Posterior vena cava (tissue), 2 donors: ENCODE measurements at places on chromosomes 1 and 21.

GRCh38 chr21:42392731-42393442 lies 3.0 kb downstream of the TMPRSS3 start:
- DNase-seq = peak; percentile 29

- DNase-seq = peak; percentile 92
Measured at GRCh38 chr1:150548632-150549495, at the start of gene ADAMTSL4. ADAMTSL4 (plus strand) TSS chr1:150549408; CDS start chr1:150552289, 2,881 bp downstream.

DNA sequence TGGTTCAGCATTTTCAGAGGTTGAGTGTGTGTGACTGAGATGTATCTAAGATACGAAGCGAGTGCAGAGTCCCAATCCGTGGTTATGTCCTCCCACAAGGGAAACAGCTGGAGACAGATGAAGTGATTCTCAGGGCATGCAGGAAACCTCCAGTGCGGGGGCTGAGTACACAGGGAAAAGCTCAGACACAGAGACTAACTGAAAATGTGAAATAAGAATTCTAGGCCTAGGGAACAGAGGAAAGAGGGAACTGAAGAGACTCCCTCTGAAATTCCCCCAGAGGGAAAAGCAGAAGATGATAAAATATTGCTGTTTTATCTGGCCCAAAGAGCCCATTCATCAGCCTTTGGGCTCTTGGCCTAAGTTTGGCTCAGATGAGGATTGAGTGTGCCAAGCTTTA lies 116.8 kb downstream of the LRRC53 start:
- no peak for DNase-seq

GRCh38 chr1:48761986-48762385 lies 14.7 kb downstream of the BEND5 start:
- DNase-seq = no peak

DNA sequence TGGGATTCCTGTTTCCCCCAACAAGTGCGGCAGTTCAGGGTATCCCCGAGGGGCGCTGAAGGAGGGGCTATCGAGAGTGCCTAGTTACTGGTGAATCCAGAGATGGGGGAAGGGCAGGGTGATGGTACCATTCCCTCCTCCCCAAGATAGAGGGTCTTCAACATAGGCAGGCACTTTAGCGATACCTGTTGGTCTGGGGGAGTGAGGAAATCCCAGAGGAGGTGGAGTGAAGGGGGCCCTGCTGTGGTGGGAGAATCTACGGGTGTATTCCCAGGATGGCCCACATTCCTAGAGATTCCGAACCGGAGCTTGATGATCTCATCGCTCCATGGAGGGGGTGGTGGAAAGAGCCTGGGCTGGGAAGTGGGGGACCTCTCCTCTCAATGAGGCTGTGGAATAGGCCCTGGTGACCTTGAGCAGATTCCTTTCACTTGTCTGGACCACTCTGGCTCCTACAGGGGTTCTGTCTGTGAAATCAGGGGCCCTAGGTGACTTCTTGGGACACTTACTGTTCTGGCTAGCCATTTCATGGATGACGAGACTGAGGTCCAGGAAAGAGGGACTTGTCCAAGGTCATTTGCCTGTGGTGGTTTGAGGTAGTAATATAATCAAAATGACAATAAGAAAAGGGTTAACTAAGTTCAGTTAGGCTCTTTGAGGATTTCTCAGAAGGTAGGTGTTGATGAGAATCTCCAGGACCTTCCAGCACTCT lies 52.7 kb upstream of the SYNC start:
- no peak for DNase-seq

DNA sequence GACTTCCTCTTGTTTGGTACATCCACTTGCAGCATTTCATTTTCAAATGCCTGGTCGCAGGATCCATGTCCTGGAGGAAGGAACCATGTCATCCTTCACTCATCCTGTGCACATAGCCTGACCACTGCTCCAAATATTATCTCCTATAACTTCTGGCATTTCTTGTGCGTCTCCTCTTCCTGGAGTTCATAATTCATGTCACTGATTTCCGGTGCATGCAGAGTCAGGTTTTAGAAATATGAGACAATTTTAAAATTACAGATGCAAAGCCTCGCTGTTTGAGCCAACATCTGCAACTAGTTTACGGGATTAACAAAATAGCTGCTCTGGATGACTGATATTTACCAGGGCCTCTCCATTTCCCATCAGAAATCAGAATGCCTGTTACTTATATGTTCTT lies 268.1 kb downstream of the DNM3 start:
- no peak for DNase-seq

GRCh38 chr1:177941976-177942375 lies 27.9 kb downstream of the SEC16B start:
- DNase-seq = no peak

DNA sequence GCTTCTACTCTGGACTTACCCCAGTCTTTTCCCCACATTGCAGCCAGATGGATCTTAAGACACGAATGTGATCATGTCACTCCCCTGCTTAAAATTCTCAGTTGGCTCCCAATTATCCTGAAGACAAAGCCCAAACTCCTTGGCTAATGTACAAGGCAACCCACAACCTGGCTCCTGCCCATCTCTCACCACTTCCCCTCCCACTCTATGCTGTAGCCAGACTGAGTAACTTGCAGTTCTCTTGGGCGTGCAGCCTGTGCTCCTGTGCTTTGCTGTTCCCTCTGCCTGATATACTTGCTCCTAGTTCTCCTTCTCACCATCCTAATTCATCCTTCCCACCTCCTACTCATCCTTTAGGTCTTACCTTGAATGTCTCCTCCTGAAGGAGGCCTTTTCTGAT lies 56.2 kb downstream of the LGR6 start:
- DNase-seq = peak; percentile 23

DNA sequence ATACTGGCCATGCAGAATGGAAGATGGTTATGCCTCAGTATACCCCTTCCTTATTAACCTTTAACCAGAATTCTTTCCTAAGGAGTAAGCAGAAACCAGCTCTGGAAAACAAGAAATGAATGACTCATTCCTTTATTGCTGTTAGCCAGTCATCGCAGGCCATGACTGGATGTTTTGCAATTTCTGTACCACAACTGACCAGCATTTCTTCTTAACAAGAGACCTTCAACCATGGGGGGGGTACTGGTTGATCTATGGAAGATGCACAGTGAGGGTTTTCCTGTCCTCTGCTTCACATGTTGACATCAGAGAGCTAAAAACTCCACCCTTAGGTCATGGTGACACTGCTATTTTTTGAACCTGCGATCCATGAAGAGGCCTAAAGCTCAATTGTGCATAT lies 28.0 kb upstream of the RNF2 start:
- no peak for DNase-seq

DNA sequence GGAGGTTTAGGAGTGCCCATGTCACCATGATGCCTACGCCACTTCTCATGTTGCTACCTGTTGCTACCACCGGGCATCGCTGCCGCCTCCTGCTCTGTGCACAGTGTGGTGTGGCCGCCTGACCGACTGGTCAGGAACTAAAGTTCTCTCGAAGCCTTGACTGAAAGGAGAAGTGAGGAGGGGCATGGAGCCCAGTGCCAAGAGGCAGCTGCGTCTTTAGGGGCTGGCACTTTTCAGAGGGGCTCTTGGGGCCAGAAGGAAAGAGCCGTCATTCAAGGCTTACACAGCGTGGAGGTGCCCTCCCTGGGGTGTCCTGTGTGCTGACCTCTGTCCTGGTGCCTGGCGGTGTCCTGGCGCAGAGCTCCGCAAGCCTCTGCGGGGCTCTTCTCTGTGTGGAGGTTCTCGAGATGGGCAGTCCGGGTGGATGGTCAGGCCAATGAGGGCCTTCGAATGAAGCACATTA lies 57.2 kb downstream of the ADARB1 start:
- peak; percentile 65 for DNase-seq

DNA sequence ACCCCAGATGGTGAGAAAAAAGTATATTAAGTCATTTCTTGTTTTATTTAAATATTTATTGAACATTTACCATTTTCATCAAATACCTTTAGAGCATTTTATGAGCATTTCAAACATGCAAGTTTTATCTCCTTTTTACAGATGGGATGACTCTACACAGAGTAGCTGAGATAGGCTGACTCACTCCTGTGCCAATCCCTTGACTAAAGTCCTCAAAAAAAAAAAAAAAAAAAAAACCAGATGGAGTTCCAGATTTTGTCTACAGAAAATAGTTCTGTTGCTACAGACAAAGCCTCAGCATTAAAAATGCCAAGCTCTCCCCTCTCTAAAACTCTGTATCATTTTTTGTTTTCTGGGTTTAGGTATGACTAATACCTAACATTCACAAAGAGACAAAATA lies 303.0 kb upstream of the PLD5 start:
- no peak for DNase-seq

- DNase-seq = no peak
Measured at GRCh38 chr1:38541223-38541622, 318.3 kb downstream of the RRAGC start.

DNA sequence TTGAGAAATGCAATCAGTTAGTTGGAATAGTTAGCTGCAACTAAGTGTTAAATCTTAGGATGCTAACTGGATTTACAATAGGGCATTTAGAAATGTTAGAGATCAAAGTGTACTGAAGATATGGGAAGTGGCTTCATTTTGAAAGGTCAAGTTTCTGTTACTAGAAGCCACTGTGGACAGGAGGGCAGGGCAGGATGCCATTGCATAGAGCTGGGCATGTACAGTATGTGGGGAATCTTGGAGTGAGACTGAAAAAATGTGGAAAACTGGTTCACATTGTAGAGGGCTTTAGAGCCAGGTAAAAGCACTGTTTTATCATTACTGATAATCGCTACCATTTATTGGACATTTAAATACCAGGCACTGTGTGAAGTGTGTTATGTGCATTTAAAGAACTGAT lies 31.0 kb downstream of the ARID1A start:
- DNase-seq = no peak

- peak; percentile 97 for DNase-seq
Measured at GRCh38 chr1:226186124-226187018, at the start of gene ACBD3. ACBD3 (minus strand) TSS chr1:226186741; CDS start chr1:226186675, 66 bp downstream.

DNA sequence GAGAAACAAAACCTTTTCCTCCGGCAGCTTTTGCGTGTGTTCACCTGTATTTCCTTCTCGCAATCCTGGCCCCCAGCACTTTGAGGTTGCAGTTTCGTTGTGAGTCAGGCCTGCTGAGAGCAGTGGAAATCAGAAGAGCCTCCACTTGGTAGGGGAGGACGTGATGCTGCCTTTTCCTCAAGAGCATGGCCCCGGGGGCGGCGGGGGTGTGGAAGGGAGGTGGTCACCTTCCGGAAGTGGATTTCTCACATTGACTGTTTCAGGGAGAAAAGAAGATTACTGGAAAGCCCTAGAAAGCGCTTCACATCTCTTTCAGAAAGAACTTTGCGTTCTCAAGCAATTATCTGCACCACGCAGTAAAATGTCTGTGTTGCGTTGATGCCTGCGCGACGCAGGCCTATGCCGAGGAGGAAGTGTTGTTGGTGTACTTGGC lies 12.2 kb upstream of the IL10 start:
- DNase-seq = no peak

GRCh38 chr1:87575528-87575927 lies 246.8 kb downstream of the LMO4 start:
- DNase-seq = no peak

GRCh38 chr1:115233598-115233997 lies 104.5 kb downstream of the NGF start:
- DNase-seq = no peak

DNA sequence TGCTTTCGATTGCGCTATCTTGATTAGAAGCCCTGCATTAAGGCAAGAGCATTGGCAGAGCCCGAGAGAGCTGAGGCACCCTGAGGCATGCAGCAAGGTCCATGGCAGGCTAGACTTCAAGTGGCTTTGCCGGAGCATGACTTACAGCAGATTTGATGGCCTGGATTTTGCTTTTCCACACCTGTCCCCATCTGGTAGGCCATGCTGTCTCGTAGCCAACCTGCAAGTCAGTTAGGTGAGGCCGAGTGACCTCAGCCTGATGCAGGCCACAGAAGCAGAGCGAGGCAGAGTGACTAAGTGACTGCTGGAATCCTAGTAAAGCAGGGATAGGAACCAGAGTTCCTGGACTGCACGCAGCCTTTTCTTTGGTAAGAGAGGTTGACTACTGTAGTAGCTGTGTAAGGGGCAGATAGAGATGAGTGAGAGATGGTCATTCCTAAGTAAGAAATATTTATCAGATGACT lies 148.9 kb downstream of the PBX1 start:
- DNase-seq = no peak

GRCh38 chr1:202162418-202163280 lies 2.2 kb upstream of the PTPN7 start:
- DNase-seq = no peak

DNA sequence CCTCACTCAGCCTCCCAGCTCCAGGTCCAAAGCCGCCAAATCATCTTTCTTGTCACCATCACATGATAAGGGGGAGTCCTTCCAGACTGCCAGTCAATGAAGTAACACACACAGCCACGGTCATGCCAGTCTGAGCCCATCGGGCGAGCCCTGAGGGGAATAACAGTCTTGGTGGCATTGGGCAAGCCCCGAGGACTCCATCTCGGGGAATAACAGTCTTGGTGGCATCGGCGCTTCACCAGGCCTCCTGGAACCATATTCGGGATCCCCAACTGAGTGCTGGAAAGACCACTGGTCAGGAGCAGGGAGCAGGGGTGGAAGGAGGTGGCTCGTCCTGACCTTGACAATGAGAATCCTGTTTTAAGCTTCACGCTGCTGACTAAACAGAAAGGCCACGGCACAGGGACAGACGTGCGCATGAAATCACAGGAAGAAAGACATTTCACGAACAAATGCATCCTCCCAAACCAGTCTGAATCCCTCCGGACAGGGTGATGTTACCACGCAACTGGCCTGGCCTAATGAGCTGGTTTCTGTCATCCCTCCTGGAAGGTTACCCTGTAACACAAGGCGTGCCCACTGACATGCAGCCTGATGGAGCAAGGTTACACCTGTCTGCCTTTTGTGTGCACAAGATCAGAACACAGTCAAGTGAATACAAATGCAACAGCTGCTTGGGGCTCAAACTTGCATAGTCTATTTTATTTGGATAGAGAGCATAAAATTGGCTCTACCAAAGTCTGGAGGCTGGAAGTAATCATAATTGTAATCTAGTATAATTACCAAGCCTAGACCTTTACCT lies 517.4 kb downstream of the KIF26B start:
- DNase-seq = peak; percentile 70

DNA sequence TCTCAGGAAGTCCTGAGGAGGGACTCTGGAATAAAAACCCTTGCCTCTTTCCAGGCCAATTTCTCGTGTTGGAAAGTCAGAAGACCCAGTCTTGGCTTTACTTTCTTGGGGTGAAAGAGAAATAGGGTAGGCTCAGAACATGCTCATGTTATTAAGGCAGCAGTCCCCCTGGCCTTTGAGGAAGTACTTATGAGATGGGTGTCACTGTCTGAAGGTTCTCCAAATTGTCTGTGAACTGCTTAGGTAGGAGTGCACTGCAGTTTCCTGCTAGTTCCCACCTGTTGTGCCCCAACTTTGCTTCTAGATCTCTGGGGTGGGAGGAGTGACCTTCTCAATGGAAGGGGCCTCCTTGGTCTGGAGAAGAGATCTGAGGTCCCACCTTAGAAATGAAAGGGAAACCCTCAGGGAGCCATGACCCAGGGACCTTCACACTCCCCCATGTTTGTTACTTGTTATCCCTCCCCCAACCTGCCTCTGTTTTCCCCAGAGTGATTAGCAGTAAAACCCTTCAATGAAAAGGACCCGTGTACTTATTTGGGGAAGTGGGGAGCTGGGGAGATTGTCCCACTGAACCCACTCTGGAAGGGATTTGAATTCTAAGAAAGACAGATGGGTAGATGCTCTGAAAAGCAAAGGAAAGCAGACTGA lies 5.7 kb downstream of the ZNF691 start:
- DNase-seq = no peak

GRCh38 chr1:8963963-8964362 lies 18.3 kb downstream of the CA6 start:
- DNase-seq = no peak
